ENCODE measurements at places on chromosomes 1 and 21.

DNA sequence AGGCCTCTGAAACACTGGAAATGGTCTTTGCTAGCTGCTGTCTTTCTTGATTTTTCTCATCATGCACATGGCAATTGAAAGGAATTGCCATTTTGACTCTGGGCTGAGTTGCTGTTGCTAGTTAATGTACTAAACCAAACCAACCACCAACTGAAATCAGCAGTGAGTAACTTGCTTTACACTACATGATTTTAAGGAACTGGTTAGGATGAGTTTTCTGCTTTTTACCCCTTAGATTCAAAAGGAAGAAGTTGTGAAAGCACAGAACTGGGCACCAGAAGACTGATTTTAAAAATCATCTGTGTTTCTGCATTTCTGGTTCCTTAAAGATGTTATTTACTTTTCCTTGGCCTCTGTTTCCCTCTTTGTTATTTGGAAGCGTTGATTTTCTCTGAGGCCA, 361.9 kb downstream of the HLX start:
- H3K27me3 ChIP-seq: no peaks in the 10 kb centered on the region
- no peaks in the 10 kb centered on the region for H3K36me3 ChIP-seq
- H3K27ac ChIP-seq: no peak overlapping the region
- H3K4me3 ChIP-seq: no peak overlapping the region

- H3K27ac ChIP-seq: no peak overlapping the region
- no peaks in the 10 kb centered on the region for H3K36me3 ChIP-seq
- no peaks in the 10 kb centered on the region for H3K4me1 ChIP-seq
- H3K27me3 ChIP-seq: no peaks in the 10 kb centered on the region
- DNase-seq: no peak
Observed at GRCh38 chr1:22721122-22721873, 10.7 kb downstream of the EPHB2 start.

- H3K27me3 ChIP-seq: no peaks in the 10 kb centered on the region
- DNase-seq: no peak
- H3K4me3 ChIP-seq: no peak overlapping the region
- H3K36me3 ChIP-seq: peaks cover 10% of the 10 kb centered on the region
Observed at GRCh38 chr1:37851782-37852210, 7.6 kb downstream of the MTF1 start.

GRCh38 chr1:23629708-23630290, 61.8 kb upstream of the RPL11 start:
- H3K4me3 ChIP-seq: no peak overlapping the region
- H3K4me1 ChIP-seq: peaks cover 21% of the 10 kb centered on the region
- no peaks in the 10 kb centered on the region for H3K36me3 ChIP-seq
- no peak overlapping the region for H3K27ac ChIP-seq

DNA sequence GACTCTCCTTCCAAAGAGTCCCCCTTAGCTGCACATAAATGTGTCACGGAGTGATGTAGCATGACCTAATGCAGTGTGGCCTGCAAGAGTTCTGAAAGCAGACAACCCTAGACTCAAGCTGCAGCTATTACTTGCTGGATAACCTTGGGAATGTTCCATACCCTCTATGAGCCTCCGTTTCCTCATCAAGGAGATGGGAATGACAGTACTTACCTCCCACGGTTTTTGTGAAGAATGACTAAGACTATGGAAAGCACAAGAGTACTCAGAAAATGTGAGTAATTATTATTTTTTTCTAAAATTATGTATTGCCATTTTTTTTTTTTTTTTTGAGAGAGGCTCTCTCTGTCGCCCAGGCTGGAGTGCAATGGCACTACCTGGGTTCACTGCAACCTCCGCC, 3.0 kb downstream of the TTC39A start:
- no peak overlapping the region for H3K27ac ChIP-seq
- no peak for DNase-seq
- no peaks in the 10 kb centered on the region for H3K4me1 ChIP-seq
- peaks cover 10% of the 10 kb centered on the region for H3K27me3 ChIP-seq
- no peaks in the 10 kb centered on the region for H3K36me3 ChIP-seq

GRCh38 chr1:234234199-234234598, 139.1 kb upstream of the COA6 start:
- no peak overlapping the region for H3K4me3 ChIP-seq
- no peak overlapping the region for H3K27ac ChIP-seq
- no peaks in the 10 kb centered on the region for H3K36me3 ChIP-seq
- H3K4me1 ChIP-seq: no peaks in the 10 kb centered on the region

- H3K27me3 ChIP-seq: no peaks in the 10 kb centered on the region
- H3K36me3 ChIP-seq: no peaks in the 10 kb centered on the region
- no peak overlapping the region for H3K4me3 ChIP-seq
- no peak for DNase-seq
Observed at GRCh38 chr1:215147024-215147423, 64.5 kb downstream of the KCNK2 start.

DNA sequence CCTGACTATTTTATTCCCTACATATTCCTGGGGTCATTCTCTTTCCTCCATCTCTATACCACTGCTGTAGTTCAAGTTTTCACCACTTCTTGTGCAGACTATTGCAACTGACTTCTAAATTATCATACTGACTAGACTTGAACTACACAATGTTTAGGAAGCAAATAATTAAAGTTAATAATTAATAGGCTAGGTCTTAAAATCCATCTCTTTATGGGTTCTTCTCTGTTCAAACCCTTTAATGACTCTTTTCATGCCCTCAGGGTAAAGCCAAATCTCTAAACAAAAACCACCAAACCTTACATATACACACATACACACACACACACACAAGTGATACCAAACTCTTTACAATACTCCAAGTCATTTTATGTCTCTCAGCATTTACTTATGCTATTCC, 22.3 kb upstream of the MOB3C start:
- DNase-seq: no peak
- H3K27ac ChIP-seq: no peak overlapping the region
- H3K4me1 ChIP-seq: no peaks in the 10 kb centered on the region

GRCh38 chr1:41414716-41415306, 53.6 kb downstream of the FOXO6 start:
- H3K4me1 ChIP-seq: no peaks in the 10 kb centered on the region
- no peaks in the 10 kb centered on the region for H3K27me3 ChIP-seq
- H3K36me3 ChIP-seq: no peaks in the 10 kb centered on the region
- no peak overlapping the region for H3K4me3 ChIP-seq
- no peak overlapping the region for H3K27ac ChIP-seq

- no peak overlapping the region for H3K4me3 ChIP-seq
- no peaks in the 10 kb centered on the region for H3K36me3 ChIP-seq
- no peak overlapping the region for H3K27ac ChIP-seq
- H3K27me3 ChIP-seq: no peaks in the 10 kb centered on the region
- H3K4me1 ChIP-seq: no peaks in the 10 kb centered on the region
Observed at GRCh38 chr1:14987829-14988603, 165.5 kb upstream of the TMEM51 start.

GRCh38 chr1:2493691-2494322, 17.7 kb downstream of the PLCH2 start:
- H3K4me3 ChIP-seq: no peak overlapping the region
- no peaks in the 10 kb centered on the region for H3K27me3 ChIP-seq
- H3K4me1 ChIP-seq: peaks cover 14% of the 10 kb centered on the region
- H3K36me3 ChIP-seq: peaks cover 4% of the 10 kb centered on the region
- no peak for DNase-seq

- H3K27ac ChIP-seq: no peak overlapping the region
- no peaks in the 10 kb centered on the region for H3K36me3 ChIP-seq
- no peak for DNase-seq
- no peak overlapping the region for H3K4me3 ChIP-seq
Observed at GRCh38 chr1:93007941-93008577, 46.8 kb upstream of the DIPK1A start.

- peaks cover 87% of the 10 kb centered on the region for H3K36me3 ChIP-seq
- no peak for DNase-seq
- H3K4me3 ChIP-seq: no peak overlapping the region
Observed at GRCh38 chr1:40755067-40755466, 28.5 kb upstream of the KCNQ4 start.

DNA sequence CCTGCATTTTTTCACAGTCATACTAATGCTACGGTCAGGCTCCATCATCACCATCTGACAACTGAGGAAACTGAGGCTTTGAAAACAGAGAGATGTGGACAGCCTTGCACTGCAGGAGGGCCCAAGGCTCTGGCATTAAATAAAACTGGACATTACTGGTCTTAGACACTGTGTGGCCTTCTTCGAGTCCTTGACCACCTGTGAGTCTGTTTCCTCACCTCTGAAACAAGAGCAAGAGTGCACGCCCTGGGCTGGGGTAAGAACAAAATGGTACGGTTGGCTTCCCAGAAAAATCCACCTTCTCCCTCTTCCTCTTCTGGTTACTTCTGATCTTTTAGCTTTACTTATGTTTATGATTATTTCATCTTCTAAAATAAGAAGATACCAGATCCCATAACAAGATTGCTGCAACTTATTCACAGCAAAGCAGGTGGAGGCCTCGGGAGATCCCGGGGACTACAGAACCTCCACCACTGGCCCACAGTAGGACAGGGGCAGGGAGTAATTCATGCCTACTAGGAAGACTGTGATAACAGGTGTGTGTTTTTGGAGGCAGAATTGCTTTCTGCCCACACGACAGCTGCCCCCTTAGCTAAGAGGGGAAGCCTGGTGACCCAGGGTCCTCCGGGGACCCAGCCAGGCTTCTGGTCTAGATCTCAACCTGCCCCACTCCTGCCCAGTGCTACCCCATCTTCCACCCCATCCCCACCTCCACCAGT, 156.4 kb upstream of the EDN2 start:
- no peak for DNase-seq
- no peak overlapping the region for H3K27ac ChIP-seq
- H3K36me3 ChIP-seq: peaks cover 3% of the 10 kb centered on the region
- peaks cover 7% of the 10 kb centered on the region for H3K4me1 ChIP-seq

All from effector memory CD4-positive, alpha-beta T cell (primary cell).